ENCODE measurements at places on chromosomes 3 and 15. TPM values are rescaled to one million over a fixed set of nuclear protein-coding genes. Genes with fewer than 3 reads are reported as not detected.

C3orf22 gene
- total RNA-seq, result not detected

CFAP100 gene
- not detected for total RNA-seq

FBN1 gene
- total RNA-seq, result 1,431 TPM

TMEM207 gene
- total RNA-seq, result not detected

C15orf62 gene
- total RNA-seq, result not detected

PP2D1 gene
- total RNA-seq, result not detected

CNTN4 gene
- total RNA-seq, result not detected

CLDN18 gene
- total RNA-seq, result not detected

NANOGP8 gene
- total RNA-seq, result not detected

CHRNB4 gene
- not detected for total RNA-seq

ABHD17C gene
- 10.7 TPM for total RNA-seq

BHLHE40 gene
- total RNA-seq, result 7.9 TPM

TMEM115 gene
- 32.9 TPM for total RNA-seq

GOLGA6A gene
- under 0.01 TPM for total RNA-seq

HESX1 gene
- 0.79 TPM for total RNA-seq

BOC gene
- 3.5 TPM for total RNA-seq

ZCWPW2 gene
- total RNA-seq, result 1.1 TPM

TRIM42 gene
- not detected for total RNA-seq

KLF15 gene
- total RNA-seq, result 0.69 TPM

EXD1 gene
- not detected for total RNA-seq

SPRED1 gene
- total RNA-seq, result 50.1 TPM

SLC24A1 gene
- total RNA-seq, result 4.1 TPM

CX3CR1 gene
- total RNA-seq, result not detected

GOLGA8G gene
- not detected for total RNA-seq
